ENCODE measurements at places on chromosomes 7 and 10. TPM values are rescaled to one million over a fixed set of nuclear protein-coding genes. Genes with fewer than 3 reads are reported as not detected.
A peak's percentile ranks its signal among the peaks of the same experiment; 100 is the strongest.

- DNase-seq = no peak
- H3K27ac ChIP-seq = no peak overlapping the region
- H3K27me3 ChIP-seq = no peaks in the 10 kb centered on the region
These were observed 65.4 kb downstream of the TRUB1 start for GRCh38 chr10:115003396-115003795.

DNA sequence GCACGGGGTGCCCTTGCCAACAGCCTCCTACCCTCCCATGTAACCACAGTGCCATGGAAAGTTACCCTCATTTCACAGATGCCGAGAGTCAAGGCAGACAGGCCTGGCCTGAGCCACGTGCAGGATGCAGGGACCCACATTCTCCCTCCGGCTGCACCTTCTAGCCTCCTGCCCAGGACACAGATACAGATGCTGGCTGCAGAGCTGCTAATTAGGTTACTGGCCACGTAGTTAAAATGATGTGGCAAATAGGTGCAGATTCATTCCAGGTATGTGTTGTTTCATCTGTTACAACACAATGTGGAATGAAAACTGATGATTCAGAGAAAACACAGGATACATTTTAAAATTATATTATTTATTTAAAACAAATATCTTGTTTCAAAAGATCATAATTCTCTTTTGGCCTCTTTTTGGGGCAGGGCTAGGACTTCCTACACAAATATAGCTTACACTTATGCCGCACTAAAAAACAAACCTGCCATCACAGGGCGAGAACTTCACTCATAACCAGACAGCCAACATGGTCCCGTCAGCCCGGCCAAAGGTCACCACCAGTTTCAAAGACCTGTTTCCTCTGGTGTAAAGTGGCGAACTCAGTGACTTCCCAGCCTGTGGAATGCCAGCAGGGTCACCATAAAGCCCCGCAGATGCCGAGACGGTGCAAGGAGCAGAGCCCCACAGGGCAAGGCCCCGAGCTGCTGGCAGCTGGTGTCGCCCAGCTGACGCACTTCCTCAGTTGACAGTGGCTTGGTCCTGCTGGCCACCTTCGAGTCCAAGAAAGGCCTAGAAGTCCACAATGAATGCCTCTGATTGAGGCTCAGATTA lies 83.5 kb downstream of the TNS3 start:
- peaks cover 80% of the 10 kb centered on the region for H3K4me1 ChIP-seq
- H3K4me3 ChIP-seq = no peak overlapping the region
- H3K36me3 ChIP-seq = no peaks in the 10 kb centered on the region
- no peaks in the 10 kb centered on the region for H3K27me3 ChIP-seq
- peak overlapping the region; percentile 76 for H3K27ac ChIP-seq

- H3K4me3 ChIP-seq = no peak overlapping the region
- no peaks in the 10 kb centered on the region for H3K27me3 ChIP-seq
- no peaks in the 10 kb centered on the region for H3K36me3 ChIP-seq
- no peak overlapping the region for H3K27ac ChIP-seq
- no peak for DNase-seq
- no peaks in the 10 kb centered on the region for H3K4me1 ChIP-seq
These were observed 281.2 kb upstream of the VSTM2A start for GRCh38 chr7:54260941-54261371.

GRCh38 chr10:122098924-122099323 lies 110.0 kb downstream of the TACC2 start:
- no peaks in the 10 kb centered on the region for H3K36me3 ChIP-seq
- H3K27ac ChIP-seq = peak overlapping the region; percentile 34
- no peaks in the 10 kb centered on the region for H3K27me3 ChIP-seq
- H3K4me1 ChIP-seq = peaks cover 7% of the 10 kb centered on the region
- no peak for DNase-seq

DNA sequence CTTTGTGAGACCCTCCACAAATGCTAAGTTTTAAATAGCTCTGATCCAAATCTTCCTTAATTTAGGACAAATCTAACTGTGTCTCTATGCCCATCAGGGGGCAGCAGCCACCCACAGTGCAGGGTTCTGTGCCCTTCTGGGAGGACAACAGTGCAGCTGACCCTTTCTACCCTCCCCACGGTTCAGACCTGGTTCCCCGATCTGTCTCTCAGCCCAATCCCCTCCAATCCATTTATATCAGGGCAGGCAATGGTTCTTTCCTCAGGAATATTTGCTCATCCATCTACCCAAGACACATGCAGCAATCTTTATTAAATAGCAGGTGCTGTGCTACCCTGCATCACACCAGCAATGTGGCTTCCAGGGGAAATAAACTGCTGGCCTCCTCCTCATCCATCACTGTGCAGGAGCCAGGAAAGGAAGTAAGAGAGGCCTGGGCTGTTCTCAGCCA lies 4.0 kb upstream of the RBM28 start:
- peaks cover 34% of the 10 kb centered on the region for H3K27me3 ChIP-seq
- DNase-seq = peak; percentile 46
- peaks cover under 1% of the 10 kb centered on the region for H3K4me1 ChIP-seq
- no peak overlapping the region for H3K4me3 ChIP-seq
- no peak overlapping the region for H3K27ac ChIP-seq

GRCh38 chr7:91603707-91604106 lies 276.8 kb downstream of the MTERF1 start:
- H3K4me1 ChIP-seq = no peaks in the 10 kb centered on the region
- DNase-seq = no peak
- H3K27ac ChIP-seq = no peak overlapping the region
- no peak overlapping the region for H3K4me3 ChIP-seq
- no peaks in the 10 kb centered on the region for H3K27me3 ChIP-seq
- no peaks in the 10 kb centered on the region for H3K36me3 ChIP-seq

DNA sequence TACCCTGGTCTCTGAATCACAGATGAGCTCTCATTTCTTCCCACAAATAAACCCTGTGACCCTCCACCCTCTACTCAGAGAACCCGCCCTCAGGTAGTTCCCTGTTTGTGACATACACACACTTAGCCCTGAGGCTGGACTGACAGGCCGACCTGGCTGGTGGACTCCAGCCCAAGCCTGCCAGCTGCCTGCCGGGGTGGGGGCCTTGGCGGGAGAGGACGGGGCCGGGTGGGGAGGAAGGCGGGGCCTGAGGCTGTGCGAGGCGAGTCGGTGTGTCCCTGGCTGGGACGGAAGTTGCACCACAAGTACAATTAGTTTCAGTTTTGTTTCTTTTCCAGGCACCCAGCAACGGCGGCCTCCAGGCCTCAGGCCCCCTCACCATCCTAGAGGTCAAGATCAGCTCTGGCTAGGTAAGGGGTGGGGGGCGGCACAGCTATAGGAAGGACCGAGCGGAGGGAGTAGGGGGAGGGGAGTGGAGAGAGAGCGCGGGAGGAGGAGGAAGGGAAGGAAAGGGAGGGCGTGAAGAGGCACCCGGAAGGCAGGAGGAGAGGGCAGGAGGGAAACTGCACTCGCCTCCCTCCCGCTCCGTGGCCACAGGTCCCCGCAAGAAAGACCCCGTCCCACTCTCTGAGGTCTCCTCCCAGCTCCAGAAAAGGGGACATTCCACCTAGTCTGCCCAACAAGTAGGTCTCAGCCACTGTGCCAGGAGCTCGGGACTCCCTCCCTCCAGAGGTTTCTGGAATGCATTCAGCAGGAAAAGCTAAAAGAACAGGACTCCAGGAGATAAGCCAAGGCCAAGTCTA lies at the start of gene TRIM56:
Gene TRIM56 (plus strand): TSS at position 320 of the 803 bp plus-strand sequence. CDS start 1,832 bp downstream, outside the sequence.
- no peaks in the 10 kb centered on the region for H3K27me3 ChIP-seq
- H3K36me3 ChIP-seq = peaks cover 9% of the 10 kb centered on the region
- DNase-seq = peak; percentile 93
- peak within 1 kb of the TSS; percentile 92 for H3K27ac ChIP-seq

DNA sequence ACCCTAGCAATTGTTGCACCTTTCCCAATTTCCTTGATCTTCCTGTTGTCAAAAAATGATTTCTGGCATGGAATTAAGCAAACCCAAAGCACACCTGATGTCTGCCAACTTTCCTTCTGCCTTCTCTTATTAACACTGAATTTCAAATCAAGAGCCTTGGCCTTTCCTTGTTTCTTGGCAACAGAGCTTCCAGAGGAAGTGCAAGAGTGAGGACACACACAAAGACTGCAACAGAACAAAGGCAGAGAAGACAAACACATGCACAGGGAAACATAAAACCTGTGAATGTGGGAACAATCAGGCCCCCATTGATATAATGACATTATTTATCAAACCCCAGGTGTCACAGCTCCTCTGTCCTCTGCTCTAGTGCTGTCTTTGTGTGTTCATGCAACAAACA lies 73.0 kb upstream of the IL6 start:
- H3K4me1 ChIP-seq = no peaks in the 10 kb centered on the region
- no peak for DNase-seq
- H3K27ac ChIP-seq = no peak overlapping the region
- no peaks in the 10 kb centered on the region for H3K36me3 ChIP-seq
- no peaks in the 10 kb centered on the region for H3K27me3 ChIP-seq
- H3K4me3 ChIP-seq = no peak overlapping the region

- no peaks in the 10 kb centered on the region for H3K27me3 ChIP-seq
- H3K27ac ChIP-seq = no peak overlapping the region
- no peak overlapping the region for H3K4me3 ChIP-seq
- H3K4me1 ChIP-seq = no peaks in the 10 kb centered on the region
- H3K36me3 ChIP-seq = no peaks in the 10 kb centered on the region
These were observed 34.1 kb upstream of the INPP5F start for GRCh38 chr10:119691726-119692125.

GRCh38 chr10:16559236-16559773 lies 37.6 kb upstream of the C1QL3 start:
- no peaks in the 10 kb centered on the region for H3K27me3 ChIP-seq
- H3K27ac ChIP-seq = no peak overlapping the region
- no peak overlapping the region for H3K4me3 ChIP-seq
- H3K4me1 ChIP-seq = no peaks in the 10 kb centered on the region

GRCh38 chr10:14723052-14723689 lies 51.5 kb downstream of the FAM107B start:
- H3K4me1 ChIP-seq = no peaks in the 10 kb centered on the region
- H3K27ac ChIP-seq = no peak overlapping the region
- H3K27me3 ChIP-seq = no peaks in the 10 kb centered on the region
- H3K4me3 ChIP-seq = no peak overlapping the region
- no peak for DNase-seq

DNA sequence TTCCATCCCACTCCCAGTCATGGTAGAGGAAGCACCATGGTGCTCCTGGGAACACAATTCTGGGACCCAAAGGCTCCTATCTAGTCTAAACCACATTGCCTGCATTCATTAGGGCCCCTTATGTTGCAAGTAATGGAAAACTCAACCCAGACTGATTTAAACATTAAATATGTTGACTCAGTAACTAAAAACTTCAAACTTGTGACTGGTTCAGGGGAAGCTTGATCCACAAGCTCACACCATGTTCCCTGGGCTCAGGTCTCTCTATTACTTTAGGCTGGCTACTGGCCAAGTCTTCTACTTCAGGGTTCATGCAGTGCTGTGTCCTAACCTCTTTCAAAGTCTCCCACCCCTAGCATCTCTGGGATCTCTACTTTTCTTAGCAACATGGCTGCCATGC lies 13.1 kb downstream of the WNT16 start:
- no peak overlapping the region for H3K27ac ChIP-seq
- no peaks in the 10 kb centered on the region for H3K27me3 ChIP-seq
- no peaks in the 10 kb centered on the region for H3K36me3 ChIP-seq

GRCh38 chr7:112293416-112293815 lies 86.9 kb downstream of the ZNF277 start:
- H3K4me3 ChIP-seq = no peak overlapping the region
- no peak overlapping the region for H3K27ac ChIP-seq
- DNase-seq = no peak
- H3K27me3 ChIP-seq = no peaks in the 10 kb centered on the region
- no peaks in the 10 kb centered on the region for H3K4me1 ChIP-seq
- H3K36me3 ChIP-seq = no peaks in the 10 kb centered on the region

GRCh38 chr7:101125989-101126650 lies 784 bp upstream of the SERPINE1 start:
- peaks cover 49% of the 10 kb centered on the region for H3K4me1 ChIP-seq
- H3K36me3 ChIP-seq = no peaks in the 10 kb centered on the region
- peak overlapping the region; percentile 62 for H3K27ac ChIP-seq
- H3K4me3 ChIP-seq = no peak overlapping the region
- H3K27me3 ChIP-seq = peaks cover 6% of the 10 kb centered on the region

- no peaks in the 10 kb centered on the region for H3K36me3 ChIP-seq
- no peak for DNase-seq
These were observed 78.3 kb downstream of the ST8SIA6 start for GRCh38 chr10:17375936-17376584.

GRCh38 chr10:5746197-5746596 lies 61.6 kb downstream of the TASOR2 start:
- peaks cover 13% of the 10 kb centered on the region for H3K4me1 ChIP-seq
- DNase-seq = no peak
- peaks cover 19% of the 10 kb centered on the region for H3K36me3 ChIP-seq
- no peak overlapping the region for H3K4me3 ChIP-seq
- no peaks in the 10 kb centered on the region for H3K27me3 ChIP-seq

DNA sequence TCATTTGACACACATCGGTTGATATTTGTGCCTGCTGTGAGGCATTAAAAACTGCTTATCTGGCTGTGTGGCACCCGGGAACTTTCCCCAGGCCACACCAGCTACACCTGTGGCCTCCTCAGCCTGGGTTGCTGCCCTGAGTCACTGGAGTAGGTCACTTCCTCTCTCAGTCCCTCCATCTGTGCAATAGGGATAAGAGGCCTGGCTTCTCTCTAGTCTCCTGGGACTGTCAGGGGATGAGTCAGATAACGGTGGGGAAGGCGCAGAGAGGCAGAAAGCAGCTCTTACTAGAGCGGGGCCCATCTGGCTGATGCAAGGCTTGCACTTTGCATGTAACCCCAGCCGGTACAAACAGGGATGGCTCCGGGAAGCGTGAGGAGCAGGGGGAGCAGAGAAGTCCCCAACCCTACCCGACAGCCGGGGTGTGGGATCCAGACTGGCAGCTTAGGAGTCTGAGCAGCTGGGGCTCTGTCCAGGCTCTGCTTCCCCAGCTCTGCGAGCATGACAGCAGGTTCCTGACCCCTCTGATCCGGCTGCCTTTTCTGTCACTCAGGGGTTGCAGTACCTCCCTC lies 34.0 kb downstream of the DNAJB12 start:
- H3K4me3 ChIP-seq = no peak overlapping the region
- DNase-seq = peak; percentile 75
- H3K4me1 ChIP-seq = peaks cover 63% of the 10 kb centered on the region
- H3K27me3 ChIP-seq = no peaks in the 10 kb centered on the region

- no peak overlapping the region for H3K4me3 ChIP-seq
- no peaks in the 10 kb centered on the region for H3K27me3 ChIP-seq
- no peak for DNase-seq
- no peak overlapping the region for H3K27ac ChIP-seq
- H3K36me3 ChIP-seq = no peaks in the 10 kb centered on the region
These were observed 354.6 kb upstream of the PLXDC2 start for GRCh38 chr10:19461588-19461987.

DNA sequence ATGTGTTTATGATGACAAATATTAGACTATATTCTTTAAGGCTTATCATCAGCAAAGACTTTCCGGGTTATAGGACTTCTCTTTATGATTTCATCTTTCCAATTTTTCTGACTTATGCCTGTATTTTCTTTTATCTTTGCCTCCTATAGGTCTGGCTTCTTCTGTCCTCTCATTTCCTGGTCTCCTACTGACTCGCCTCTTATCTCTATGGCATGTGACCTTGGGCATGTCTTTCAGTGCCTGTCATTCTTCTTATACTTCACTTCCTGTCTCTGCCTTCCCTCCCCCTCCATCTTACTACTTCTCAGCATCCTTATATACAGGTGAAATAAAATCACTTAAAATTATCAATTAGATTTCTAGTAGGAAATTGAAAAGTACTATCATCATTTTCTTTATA lies 42.2 kb downstream of the PCDH15 start:
- H3K27ac ChIP-seq = no peak overlapping the region
- no peak overlapping the region for H3K4me3 ChIP-seq
- no peak for DNase-seq
- no peaks in the 10 kb centered on the region for H3K4me1 ChIP-seq

C10orf95 gene
- 34.4 TPM for total RNA-seq

MLXIPL gene
- total RNA-seq = 34.8 TPM

PRSS37 gene
- total RNA-seq = not detected

ADIRF gene
- total RNA-seq = 35.0 TPM

ENTPD1 gene
- 5.1 TPM for total RNA-seq

GPC2 gene
- 17.2 TPM for total RNA-seq

RSU1 gene
- 54.0 TPM for total RNA-seq
